NCI-H2081 (cell line): ENCODE measurements at places on chromosomes 2 and 18.

GRCh38 chr2:221466744-221467143 is 105.4 kb downstream of the EPHA4 start:
- DNase-seq: no peak

GRCh38 chr2:50614056-50614455 is 417.9 kb downstream of the NRXN1 start:
- no peak for DNase-seq

DNA sequence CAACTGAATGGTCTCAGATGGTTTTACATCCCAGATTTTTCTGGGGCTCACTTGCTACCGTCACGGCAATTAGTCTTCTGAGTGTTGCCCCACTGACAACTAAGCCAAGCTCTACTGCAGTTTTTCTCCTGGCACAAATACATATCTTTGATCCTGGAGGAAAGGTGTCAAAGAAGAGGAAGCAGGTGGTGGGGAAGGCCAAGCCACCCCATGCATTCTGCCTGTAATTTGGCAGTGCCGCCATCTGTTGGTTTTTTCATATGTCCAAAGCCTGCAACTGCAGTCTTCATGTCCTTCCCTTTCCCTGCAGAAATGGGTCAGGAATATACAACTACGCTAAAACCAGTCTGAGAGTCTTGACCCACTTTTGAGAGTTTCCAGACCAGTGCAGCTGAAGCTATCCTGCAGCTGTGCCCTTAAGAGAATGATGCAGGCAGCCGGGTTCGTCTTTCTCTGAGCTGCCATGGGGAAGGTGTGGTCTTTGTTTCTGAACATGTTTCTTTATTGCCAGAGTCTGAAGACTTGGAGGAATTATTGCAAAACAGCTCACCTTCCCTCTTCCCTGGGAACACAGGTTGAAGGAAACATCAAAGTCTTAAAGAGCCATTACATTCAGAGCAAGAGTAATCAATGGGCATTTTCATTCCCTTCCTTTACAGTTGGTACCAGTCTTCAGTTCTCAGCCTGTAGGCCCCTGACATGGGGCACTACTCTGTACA is 71.8 kb upstream of the ATL2 start:
- DNase-seq: no peak

- no peak for DNase-seq
Observed at GRCh38 chr2:239793086-239793485, 232.1 kb downstream of the NDUFA10 start.

- DNase-seq: no peak
Observed at GRCh38 chr2:33433279-33434235, 42.9 kb upstream of the RASGRP3 start.
